Sigmoid colon (tissue), 7 donors: ENCODE measurements at places on chromosomes 12 and 14. TPM values are rescaled to one million over a fixed set of nuclear protein-coding genes. Genes with fewer than 3 reads are reported as not detected.

DNA sequence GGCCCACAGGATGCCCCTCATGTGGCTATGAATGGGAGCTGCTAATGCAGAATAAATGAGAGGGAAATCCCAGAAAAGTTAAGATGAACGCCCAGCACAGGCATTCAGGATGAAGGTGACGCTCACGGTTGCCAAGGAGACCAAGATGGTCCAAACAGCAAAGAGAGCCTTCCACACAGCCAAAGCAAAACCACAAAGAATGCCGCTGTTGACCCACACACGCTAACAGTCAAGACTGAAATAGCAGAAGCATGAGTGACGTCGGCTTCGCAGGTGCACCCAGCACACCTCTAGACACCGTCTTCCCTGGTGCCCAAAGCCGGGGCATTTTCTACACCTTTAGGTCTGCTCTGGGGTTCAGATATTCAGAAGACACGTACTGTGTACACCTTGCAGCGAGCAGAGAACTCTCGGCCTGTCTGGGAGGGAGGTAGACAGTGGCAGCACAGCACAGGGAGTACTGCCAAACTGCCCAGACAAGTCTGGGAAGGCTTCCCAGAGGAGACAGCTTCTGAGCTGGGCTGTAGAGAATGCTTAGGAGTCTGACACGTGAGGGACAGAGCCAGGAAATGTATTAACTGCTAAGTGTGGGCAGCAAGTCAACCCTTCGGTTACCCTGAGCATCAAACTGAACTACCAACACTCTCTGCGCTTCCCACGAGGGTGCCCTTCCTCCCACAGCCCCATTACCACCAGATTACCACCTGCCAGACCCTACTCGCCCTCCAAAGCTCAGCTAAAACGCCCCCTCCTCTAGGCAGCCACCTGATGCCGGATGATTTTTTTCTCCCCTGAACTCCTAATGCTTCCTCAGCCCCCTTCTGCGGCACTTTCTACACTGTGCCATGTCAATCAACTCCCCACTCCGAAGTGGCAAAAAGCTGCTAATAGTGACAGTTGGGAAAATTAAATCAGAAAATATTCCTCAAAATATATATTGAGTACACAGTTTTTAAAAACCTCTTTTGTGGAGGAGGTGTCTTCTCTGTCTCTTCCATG, 50.1 kb downstream of the CCDC88C start:
- no peaks in the 10 kb centered on the region for H3K27me3 ChIP-seq
- H3K27ac ChIP-seq, result no peak overlapping the region
- no peak overlapping the region for H3K4me3 ChIP-seq

ART4 gene
- not detected for polyA plus RNA-seq

- no peak for DNase-seq
- no peak overlapping the region for H3K4me3 ChIP-seq
- H3K27me3 ChIP-seq, result peaks cover 15% of the 10 kb centered on the region
- no peaks in the 10 kb centered on the region for H3K4me1 ChIP-seq
- no peak overlapping the region for H3K27ac ChIP-seq
- no peaks in the 10 kb centered on the region for H3K36me3 ChIP-seq
Observed at GRCh38 chr12:131390412-131391334, 320.2 kb upstream of the SFSWAP start.

- H3K36me3 ChIP-seq, result no peaks in the 10 kb centered on the region
- no peaks in the 10 kb centered on the region for H3K4me1 ChIP-seq
- peak overlapping the region; percentile 99 for H3K27ac ChIP-seq
- DNase-seq, result no peak
Observed at GRCh38 chr14:73795466-73795865, 56.2 kb upstream of the PTGR2 start.

DNA sequence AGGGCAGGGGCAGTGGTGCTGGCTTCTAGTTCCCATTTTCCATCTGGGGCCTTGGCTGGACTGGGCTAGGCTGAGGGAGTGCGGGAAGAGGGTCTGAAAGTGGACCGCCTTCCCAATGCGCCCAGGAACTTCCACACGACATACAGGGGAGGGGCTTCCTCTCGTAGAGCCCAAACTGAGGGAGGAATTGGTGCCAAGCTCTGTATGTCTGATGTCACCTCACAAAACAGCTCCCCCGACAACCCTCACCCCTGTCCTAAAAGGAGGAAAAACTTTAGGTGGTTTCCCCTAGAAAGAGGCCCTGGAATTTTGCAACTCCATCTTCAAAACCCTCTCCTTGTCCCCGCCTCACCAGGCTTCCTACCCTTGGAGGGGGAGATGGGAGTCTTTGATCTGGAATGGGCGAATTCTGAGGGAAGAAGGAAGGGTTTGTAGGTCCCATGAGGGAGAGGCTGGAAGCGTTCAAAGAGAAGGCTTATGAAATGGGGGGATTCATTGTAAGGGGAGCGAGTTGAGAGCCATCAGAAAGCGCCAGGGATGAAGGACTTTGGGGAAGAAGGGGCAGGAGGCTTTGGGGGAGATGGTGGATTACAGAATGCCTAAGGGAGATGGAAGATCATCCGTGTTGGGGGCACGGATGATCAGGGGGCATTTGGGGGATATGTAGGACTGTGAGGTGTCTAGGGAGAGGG, 844 bp downstream of the GLTP start:
- no peaks in the 10 kb centered on the region for H3K36me3 ChIP-seq
- H3K27ac ChIP-seq, result peak overlapping the region; percentile 74
- DNase-seq, result no peak

DCN gene
- polyA plus RNA-seq, result 380 TPM

TNS2 gene
- polyA plus RNA-seq, result 47.4 TPM

- DNase-seq, result no peak
- no peak overlapping the region for H3K4me3 ChIP-seq
- peak overlapping the region; percentile 53 for H3K27ac ChIP-seq
- peaks cover 64% of the 10 kb centered on the region for H3K4me1 ChIP-seq
Observed at GRCh38 chr14:75435473-75435872, 7.7 kb downstream of the JDP2 start.

DNA sequence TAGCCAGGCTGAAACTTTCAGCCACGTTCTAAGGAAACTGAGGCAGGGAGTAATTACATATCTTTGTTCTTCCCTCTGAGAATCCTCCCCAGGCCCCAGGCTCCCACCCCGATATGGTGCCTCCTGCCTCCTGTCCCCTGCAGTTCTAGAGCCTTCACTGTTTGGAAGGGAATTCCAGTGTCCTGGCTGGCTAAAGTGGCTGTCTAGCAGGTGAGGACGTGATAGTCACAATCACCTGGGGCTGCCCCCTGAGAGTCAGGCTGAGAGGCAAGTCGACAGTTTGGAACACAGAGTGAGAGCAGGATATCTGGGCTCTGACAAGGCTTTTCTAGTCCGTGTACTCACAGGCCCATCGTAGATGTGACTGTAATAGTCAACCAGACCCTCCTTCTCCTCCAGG, 6.3 kb upstream of the RPAP3 start:
- peaks cover 24% of the 10 kb centered on the region for H3K4me1 ChIP-seq
- H3K36me3 ChIP-seq, result no peaks in the 10 kb centered on the region
- no peaks in the 10 kb centered on the region for H3K27me3 ChIP-seq

DNA sequence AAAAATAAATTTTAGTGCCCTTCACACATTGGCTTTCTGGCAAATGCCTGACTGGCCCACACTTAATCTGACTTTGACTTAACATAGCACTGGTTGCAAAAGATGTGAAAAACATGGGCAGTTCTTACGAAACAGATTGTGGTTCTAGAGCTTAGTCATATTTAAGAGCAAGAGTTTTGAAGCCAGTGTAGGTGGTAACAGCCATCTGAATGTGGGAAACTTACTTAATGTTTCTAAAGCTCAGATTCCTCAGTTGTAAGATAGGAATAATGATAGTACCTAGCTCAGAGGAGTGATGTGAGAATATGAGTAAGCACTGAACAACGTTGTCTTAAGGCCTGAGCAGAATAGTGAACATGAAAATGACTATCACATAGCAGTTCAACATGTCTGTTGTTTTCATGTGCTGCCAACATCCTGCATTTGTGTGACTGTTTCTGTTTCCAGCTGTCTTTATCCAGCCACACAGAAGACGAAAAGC, 262.7 kb downstream of the SYT1 start:
- H3K27ac ChIP-seq, result no peak overlapping the region
- no peak overlapping the region for H3K4me3 ChIP-seq
- no peaks in the 10 kb centered on the region for H3K36me3 ChIP-seq
- no peaks in the 10 kb centered on the region for H3K4me1 ChIP-seq

- no peak overlapping the region for H3K27ac ChIP-seq
- no peak overlapping the region for H3K4me3 ChIP-seq
- DNase-seq, result peak; percentile 69
- no peaks in the 10 kb centered on the region for H3K27me3 ChIP-seq
- peaks cover 13% of the 10 kb centered on the region for H3K4me1 ChIP-seq
Observed at GRCh38 chr12:16165506-16165905, 112.0 kb downstream of the SLC15A5 start.

DNA sequence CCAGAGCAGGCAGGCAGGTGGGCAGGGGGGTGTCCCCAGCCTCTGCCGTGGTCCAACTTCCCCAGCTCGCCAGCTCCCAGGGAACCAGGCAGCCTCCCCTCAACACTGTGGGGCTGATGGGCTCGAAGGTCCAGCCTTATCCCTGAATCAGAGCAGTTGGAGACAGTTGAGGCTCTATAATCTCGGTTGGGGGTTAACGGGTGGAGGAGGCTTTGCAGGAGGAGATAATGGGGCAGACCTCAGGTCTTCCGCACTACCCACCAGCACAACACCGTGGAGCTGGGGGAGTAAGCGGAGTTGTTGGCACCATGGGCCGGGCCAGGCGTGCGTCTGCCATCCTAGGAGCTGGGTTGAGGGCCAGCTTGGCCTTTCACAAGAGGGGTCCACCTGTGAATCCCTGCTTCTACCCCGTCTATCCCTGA, 13.9 kb upstream of the HDAC7 start:
- peaks cover 15% of the 10 kb centered on the region for H3K4me1 ChIP-seq
- no peaks in the 10 kb centered on the region for H3K27me3 ChIP-seq
- H3K4me3 ChIP-seq, result no peak overlapping the region
- no peaks in the 10 kb centered on the region for H3K36me3 ChIP-seq
- DNase-seq, result no peak

GRCh38 chr12:115972241-115972640, 305.3 kb downstream of the MED13L start:
- H3K27me3 ChIP-seq, result no peaks in the 10 kb centered on the region
- peaks cover 89% of the 10 kb centered on the region for H3K36me3 ChIP-seq
- no peak overlapping the region for H3K4me3 ChIP-seq
- peaks cover 11% of the 10 kb centered on the region for H3K4me1 ChIP-seq
- H3K27ac ChIP-seq, result no peak overlapping the region

DNA sequence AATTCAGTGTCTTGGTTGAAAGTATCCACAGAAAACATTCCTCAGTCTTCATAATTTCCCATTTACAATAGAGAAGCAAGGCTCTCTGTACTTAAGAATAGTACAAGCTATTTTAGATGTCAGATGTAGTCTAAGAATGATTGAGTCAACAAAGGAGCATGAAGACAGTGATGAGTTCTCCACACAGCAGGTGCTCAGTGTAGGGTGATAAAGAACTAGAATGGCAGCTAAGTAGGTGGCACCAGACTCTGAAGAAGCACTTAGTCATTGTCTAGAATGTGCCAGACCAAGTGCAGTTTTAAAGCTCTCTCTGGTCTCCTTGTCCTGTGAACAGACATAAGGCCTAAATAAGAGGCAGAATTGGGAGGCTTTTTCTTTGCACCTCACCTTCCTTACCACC, 504.6 kb downstream of the NRXN3 start:
- no peak overlapping the region for H3K4me3 ChIP-seq
- DNase-seq, result no peak
- no peak overlapping the region for H3K27ac ChIP-seq

SLC6A15 gene
- 0.60 TPM for polyA plus RNA-seq

RD3L gene
- polyA plus RNA-seq, result not detected

- H3K27ac ChIP-seq, result peak overlapping the region; percentile 98
- no peak for DNase-seq
- no peak overlapping the region for H3K4me3 ChIP-seq
- no peaks in the 10 kb centered on the region for H3K4me1 ChIP-seq
- no peaks in the 10 kb centered on the region for H3K27me3 ChIP-seq
Observed at GRCh38 chr12:6333566-6333965, 8.3 kb downstream of the TNFRSF1A start.

OAS1 gene
- 259 TPM for polyA plus RNA-seq

- H3K36me3 ChIP-seq, result no peaks in the 10 kb centered on the region
- no peaks in the 10 kb centered on the region for H3K4me1 ChIP-seq
- H3K27me3 ChIP-seq, result no peaks in the 10 kb centered on the region
- DNase-seq, result no peak
- no peak overlapping the region for H3K4me3 ChIP-seq
Observed at GRCh38 chr14:51743588-51744000, 91.9 kb downstream of the FRMD6 start.

CISTR gene
- polyA plus RNA-seq, result not detected

GRCh38 chr12:11693067-11693466, 43.6 kb downstream of the ETV6 start:
- peaks cover 87% of the 10 kb centered on the region for H3K4me1 ChIP-seq
- no peaks in the 10 kb centered on the region for H3K27me3 ChIP-seq
- no peak overlapping the region for H3K4me3 ChIP-seq
- H3K36me3 ChIP-seq, result no peaks in the 10 kb centered on the region
- peak overlapping the region; percentile 90 for H3K27ac ChIP-seq

GRCh38 chr12:92596383-92596782, 106.4 kb upstream of the PLEKHG7 start:
- H3K27me3 ChIP-seq, result no peaks in the 10 kb centered on the region
- no peaks in the 10 kb centered on the region for H3K4me1 ChIP-seq
- DNase-seq, result no peak
- no peak overlapping the region for H3K27ac ChIP-seq
- H3K36me3 ChIP-seq, result no peaks in the 10 kb centered on the region
- H3K4me3 ChIP-seq, result no peak overlapping the region

- peaks cover 46% of the 10 kb centered on the region for H3K4me1 ChIP-seq
- peaks cover 17% of the 10 kb centered on the region for H3K36me3 ChIP-seq
- no peak overlapping the region for H3K4me3 ChIP-seq
Observed at GRCh38 chr12:13209436-13210235, 13.1 kb downstream of the EMP1 start.

DNA sequence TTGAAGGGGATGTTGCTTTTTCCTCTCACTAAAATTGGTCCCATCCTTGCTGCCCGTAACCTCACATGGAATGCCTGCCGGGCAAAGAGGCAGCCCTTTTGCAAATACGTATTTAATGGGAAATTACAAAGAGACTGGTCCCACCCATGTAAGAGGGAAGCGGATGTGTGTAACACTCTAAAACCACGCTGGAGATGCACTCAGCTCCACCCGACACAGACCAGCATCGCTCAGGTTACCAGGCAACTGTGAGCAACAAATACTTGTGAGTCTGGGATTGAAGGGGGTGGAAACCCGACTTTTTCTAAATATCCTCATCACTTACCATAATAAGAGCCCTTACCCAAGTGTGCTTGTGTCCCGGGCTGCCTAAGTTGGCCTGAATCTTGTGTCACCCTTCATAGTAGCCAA, 47.7 kb downstream of the ELK3 start:
- H3K4me3 ChIP-seq, result no peak overlapping the region
- peak; percentile 86 for DNase-seq
- H3K27me3 ChIP-seq, result no peaks in the 10 kb centered on the region
- H3K4me1 ChIP-seq, result peaks cover 61% of the 10 kb centered on the region

DNA sequence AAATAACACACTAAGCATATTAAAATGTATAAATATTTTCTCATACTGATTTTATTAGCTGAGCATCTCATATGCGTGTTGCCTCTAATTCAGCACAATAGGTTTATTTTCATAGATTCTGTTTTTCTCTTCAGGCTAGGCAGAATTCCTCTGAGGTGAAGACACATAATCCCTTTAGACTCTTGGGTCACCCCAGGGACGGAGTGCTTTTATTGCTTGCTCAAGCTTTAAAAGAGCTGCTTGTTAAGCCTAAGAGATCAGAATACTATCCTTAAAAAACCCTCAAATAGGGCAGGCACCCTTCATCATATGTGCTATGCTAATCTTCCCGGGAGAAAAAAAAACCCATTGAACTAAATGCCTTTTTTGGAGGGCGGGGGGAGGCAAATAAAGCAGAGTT, 390.1 kb downstream of the KCNH5 start:
- H3K27ac ChIP-seq, result no peak overlapping the region
- H3K4me3 ChIP-seq, result no peak overlapping the region
- no peaks in the 10 kb centered on the region for H3K36me3 ChIP-seq
- no peaks in the 10 kb centered on the region for H3K4me1 ChIP-seq
- no peaks in the 10 kb centered on the region for H3K27me3 ChIP-seq
